ENCODE measurements at places on chromosomes 13 and 19.
A peak's percentile ranks its signal among the peaks of the same experiment; 100 is the strongest.

DNA sequence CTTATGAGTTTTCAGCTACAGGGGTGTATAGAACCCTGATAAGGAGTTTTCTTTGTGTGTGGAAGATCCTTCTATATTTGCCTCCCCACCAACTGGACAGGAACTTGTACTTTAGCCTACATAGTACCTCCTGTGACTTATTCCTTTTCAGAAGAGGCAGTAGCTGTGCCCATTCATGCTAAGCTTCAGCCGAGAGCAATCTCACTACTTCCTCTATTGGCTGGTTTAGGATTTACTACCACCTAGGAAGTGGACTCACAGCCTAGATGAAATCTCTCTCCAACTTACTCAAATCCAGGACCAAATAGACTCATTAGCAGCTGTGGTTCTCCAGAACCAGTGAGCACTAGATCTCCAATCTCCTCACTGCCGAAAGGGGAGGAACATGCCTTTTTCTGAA is 2.3 kb upstream of the REX1BD start:
- DNase-seq = no peak

GRCh38 chr19:6464070-6464873 is at the start of gene CRB3:
Gene CRB3, plus strand, starts transcription at chr19:6464271. Its CDS starts 431 bp downstream, at chr19:6464702.
- DNase-seq = no peak

DNA sequence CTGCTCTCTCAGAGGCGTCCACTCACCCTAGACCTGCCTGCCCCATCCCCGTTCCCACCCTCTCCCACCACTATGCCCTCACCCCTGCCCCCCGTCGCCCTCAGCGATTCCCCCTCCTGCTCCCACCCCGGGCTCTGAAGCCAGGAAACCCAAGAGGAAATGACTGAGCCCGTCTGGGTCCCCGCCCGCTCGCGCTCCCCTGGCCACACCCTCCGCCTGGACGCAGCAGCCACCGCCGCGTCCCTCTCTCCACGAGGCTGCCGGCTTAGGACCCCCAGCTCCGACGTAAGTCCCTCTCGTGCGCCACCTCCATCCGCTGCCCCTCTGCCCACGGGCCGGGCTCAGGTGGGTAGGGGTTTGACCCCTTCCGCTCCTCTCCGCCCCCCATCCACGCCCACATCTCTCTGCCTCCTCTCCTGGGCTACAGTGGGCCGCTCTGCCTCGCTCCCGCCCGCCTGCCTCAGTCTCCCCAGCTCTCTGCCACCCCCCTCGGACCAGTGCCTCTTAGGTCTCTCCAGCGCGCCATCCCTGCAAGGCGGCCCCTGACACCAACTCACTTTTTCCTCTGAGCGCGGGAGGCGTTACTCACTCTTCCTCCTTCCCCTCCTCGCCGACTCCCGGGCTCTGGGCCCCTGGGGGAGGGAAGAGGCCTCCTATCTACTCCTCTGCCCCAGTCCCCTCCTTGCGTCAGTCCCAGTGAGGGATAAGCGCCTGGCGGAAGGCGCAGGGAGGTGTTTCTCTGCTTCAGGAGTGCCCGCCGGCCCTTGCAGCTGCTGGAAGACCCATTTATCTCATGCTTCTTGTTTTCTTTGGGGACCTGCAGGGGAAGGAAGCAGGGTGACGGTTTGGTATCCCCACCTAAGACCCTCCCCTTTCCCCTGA is at the start of gene FXYD5:
Gene FXYD5, plus strand, starts transcription at position 211 of the 882 bp plus-strand sequence. CDS start 816 bp downstream, outside the sequence.
- DNase-seq = peak; percentile 76

GRCh38 chr13:79807554-79807953 is 326.6 kb downstream of the NDFIP2 start:
- DNase-seq = no peak

DNA sequence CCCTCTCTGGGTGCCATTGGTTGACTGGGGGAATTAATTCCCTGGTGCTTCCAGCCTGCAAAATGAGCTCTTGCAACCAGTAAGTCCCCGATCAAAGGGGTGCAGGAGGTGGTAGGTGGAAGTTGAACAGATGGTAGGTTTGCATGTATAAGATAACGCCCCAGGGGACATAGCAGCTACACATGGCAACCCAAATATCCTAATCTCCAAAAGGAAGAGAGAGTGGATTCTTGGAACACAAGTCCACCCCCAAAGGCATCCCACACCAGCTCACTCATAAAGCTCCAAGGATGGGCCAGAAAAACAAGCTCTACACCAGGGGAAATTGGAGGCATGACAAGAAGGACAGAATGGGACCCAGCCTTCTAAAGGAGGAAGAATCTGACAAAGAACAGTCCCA is 4.8 kb downstream of the CD209 start:
- no peak for DNase-seq

GRCh38 chr13:94959626-94960025 is 247.3 kb upstream of the SOX21 start:
- DNase-seq = no peak

- DNase-seq = no peak
These were observed 1.5 kb downstream of the SLC27A5 start for GRCh38 chr19:58510084-58510862.

- no peak for DNase-seq
These were observed 219.2 kb downstream of the ENOX1 start for GRCh38 chr13:43567608-43568007.

GRCh38 chr19:41300555-41300954 is 9.4 kb upstream of the CCDC97 start:
- DNase-seq = no peak

DNA sequence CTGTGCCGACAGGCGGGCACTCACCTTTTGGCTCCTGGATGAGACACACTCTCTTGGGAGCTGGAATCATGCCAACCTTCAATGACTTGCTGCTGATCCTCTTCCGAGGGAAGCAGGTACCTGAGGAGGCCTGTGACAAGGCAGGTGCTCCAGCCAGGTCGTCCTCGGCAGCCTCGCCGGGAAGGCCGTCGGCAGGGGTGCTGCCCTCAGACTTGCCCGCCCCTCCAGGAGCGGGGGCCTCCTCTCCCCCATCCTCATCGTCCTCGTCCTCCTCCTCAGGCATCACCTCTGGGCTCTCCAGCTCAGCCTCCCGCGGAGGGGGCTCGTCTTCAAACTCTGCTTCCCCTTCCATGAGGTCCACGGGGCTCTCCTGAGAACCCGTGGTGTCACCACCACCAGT is 29.2 kb downstream of the SUGP2 start:
- no peak for DNase-seq

- no peak for DNase-seq
These were observed 54.2 kb downstream of the CCNE1 start for GRCh38 chr19:29866011-29866410.

DNA sequence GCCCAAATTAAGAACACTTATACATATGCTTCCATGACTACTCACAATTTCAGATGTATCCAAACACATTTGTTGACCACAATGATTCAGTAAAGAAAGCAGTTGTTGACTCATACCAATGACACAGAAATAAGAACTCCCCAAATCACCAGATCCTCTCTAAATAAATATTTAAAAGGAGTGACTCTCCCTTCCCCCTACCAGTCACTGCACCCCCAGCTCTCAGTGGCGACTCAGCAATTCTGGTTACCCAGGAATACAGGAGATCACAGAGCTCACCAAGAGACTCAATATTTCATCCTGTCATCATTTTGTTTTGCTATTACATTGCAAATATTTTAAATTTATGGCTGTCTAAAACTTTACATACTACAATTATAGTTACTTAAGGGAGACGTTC is 131.5 kb downstream of the RGCC start:
- no peak for DNase-seq

DNA sequence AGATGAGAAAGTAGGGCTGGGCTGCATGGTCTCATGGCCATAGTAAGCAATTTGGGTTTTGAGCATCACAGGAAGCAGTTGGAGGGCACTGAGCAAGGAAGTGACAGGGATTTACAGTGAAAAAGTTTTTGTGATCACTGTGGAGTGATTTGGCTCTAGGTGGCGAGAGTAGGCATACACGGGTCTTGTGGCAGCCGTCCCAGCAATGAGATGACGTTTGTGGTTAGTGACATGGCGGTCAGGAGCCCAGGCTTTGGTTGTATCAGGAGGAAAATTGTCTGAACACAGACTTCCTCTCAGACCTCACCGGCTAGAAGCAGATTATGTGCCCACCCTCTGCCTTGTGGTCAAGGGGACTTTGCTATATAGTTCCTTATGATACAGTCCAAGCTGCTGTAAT is 3.3 kb downstream of the ZNF444 start:
- DNase-seq = no peak

- no peak for DNase-seq
These were observed 685 bp downstream of the GMFG start for GRCh38 chr19:39335168-39335548.

DNA sequence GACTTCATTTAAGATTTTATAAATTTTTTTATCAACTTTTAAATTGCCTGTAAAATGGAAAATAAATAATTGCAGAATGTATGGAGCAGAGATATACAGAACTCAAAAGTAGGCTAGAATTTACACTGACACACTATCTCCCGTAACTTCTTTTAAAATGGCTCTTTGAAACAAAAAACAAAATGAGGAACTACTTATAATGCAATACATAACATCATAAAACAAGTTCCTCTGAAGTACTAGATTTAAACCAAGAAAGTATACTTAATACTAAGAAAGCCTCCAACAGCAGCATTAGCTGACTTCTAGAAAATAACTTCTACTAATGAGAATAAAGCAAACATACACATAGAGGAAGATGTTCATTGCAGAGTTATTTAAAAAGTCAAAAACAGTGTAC is 17.0 kb downstream of the RBM26 start:
- DNase-seq = no peak

GRCh38 chr19:52170863-52171320 is 529 bp downstream of the ZNF836 start:
- DNase-seq = peak; percentile 66

DNA sequence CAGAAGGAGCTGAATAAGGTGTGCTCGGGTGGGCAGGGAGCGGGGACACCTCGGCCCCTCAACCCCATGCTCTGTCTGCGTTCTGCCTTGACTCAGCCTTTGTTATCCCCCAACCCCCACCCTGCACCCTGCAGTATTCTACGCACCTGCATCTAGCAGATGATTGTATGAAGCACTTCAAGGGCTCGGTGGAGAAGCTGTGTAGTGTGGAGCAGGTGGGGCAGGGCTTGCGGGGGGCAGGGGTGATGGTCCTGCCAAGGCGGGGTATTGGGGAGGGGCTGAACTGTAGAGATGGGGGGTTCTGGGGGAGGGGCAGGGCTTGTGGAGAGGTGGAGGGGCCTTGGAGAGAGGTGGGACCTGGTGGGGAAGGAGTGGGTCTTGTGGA is 6.1 kb downstream of the STXBP2 start:
- no peak for DNase-seq

DNA sequence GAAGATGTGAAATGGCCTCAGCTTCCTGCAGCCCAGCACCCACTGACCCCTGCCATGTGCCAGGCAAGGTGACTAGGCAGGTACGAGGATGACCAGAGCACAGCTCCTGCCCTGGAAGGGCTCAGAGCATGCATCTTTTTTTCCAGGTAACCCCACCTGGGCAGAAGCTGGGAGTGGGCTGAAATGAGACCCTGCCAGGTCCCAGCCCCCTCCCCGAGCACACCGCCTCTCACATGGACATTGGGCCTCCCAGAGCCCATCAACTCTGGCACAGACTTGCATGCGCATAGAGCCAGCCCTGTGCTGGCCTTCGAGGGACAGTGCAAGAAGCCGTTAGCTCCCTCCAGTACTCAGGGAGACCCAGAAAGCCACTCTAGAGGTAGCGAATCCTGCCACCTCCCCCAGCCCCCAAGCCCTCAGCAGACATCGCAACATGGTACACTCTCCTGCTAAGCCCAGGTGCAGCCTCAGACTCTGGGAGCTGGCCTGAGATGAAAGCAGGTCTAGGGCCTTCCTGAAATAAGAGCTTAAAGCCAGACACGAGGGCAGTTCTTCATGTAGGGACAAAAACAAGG is 8.9 kb upstream of the VSTM2B start:
- DNase-seq = no peak

DNA sequence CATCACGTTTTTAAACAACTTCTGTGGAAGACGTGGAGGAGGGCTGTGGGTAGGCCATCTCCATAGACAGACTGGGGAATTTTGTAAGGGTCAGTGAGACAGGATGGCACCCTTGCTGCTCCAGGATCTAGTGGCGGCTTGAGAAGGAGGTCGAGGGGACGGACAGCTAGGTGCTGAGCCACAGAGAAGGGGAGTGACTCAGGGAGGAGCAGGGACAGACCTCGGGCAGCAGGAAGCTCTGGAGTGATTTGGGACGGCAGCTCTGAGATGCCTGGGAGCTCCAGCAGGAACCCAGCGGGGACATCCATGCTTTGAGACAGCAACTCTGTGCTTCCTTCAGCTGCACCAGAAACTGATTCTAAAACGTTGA is 169.1 kb upstream of the SOX1 start:
- DNase-seq = no peak

DNA sequence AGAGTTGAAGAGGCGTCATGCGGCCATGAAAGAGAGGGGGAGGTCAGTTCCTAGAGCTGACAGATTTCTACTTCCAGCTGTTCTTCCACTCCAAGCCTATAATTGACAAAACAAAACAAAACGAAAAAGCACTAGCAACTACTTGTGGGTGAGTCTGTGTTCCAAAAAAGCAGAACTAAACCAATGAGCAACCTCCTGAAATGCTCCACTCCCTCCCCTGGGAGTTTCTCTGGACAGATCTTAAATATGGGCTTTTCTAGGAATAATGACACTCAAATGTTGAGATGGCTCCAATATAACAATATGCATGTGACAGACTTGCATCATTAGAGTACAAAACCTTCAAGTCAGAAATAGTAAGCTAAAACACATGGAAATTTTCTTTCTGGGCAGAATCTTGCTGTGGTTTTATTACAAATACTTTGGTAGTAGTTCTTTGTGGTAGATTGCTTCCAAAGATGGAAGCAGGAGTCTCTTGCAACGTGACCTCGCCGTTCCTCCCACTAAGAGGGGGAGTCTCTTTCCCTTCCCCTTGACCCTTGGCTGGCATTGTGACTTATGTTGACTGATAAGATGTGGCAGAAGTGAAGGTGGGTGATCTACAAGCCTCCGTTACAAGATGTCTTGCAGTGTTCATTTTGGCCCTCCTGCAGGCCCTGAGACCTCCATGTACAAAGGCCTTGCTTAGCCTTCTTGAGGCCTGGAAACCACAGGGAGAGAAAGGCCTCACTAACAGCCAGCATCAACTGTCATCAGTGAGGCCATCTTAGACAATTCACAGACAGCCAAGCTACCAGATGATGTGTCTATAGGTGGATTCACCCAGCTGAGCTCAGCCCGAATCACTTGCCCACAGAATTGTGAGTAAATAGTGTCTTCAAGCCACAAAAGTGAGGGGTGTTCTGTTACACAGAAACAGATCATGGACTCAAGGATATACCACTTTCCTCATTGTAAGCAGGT is 173.1 kb upstream of the RFC3 start:
- DNase-seq = no peak

DNA sequence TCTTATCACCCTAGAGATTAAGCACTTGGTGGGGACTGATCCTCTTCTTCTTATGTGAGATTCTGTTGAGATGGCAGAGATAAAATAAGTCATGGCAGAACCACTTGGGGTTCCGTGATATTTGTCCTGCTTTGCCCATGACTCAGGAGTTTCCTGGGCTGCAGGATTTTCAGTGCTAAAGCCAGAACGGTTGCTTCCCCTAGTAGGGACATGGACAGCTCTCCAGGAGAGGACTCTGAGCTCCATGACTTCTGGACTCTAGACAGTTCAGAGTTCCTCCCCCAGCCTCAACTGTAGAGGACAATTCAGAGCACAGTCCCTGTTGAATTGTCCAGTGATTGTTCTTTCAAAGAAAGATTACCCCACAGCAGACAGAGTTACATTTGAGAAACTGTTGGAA is 98.8 kb downstream of the OLFM4 start:
- no peak for DNase-seq
